ENCODE measurements at places on chromosomes 16 and 17. TPM values are rescaled to one million over a fixed set of nuclear protein-coding genes. Genes with fewer than 3 reads are reported as not detected.
A peak's percentile ranks its signal among the peaks of the same experiment; 100 is the strongest.

The CACNG5 gene
- 0.10 TPM for polyA plus RNA-seq

The PMP22 gene
- polyA plus RNA-seq, result 63.0 TPM

The EPX gene
- not detected for polyA plus RNA-seq

GRCh38 chr17:38797828-38798227 is 1.5 kb downstream of the PIP4K2B start:
- no peak for DNase-seq

DNA sequence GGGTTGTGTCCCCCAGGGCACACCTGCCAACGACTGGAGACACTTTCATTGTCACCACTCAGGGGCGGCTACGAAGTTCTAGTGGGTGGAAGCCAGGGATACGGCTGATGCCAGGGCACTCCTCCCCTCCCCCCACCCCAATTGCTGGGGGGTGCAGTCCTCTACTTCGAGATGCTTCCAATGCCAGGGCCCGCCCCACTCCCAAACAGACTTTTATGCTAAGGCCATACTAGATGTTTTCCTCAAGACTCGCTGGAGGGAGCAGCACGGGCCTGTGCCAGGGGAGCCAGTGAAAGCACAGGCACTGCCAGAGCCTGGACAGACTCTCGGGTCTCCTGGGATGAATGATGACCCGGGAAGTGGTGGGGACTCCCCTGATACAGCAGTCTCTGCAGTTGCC is 178.0 kb downstream of the CPPED1 start:
- DNase-seq, result no peak

GRCh38 chr16:65010125-65010524 is 111.7 kb downstream of the CDH11 start:
- no peak for DNase-seq

DNA sequence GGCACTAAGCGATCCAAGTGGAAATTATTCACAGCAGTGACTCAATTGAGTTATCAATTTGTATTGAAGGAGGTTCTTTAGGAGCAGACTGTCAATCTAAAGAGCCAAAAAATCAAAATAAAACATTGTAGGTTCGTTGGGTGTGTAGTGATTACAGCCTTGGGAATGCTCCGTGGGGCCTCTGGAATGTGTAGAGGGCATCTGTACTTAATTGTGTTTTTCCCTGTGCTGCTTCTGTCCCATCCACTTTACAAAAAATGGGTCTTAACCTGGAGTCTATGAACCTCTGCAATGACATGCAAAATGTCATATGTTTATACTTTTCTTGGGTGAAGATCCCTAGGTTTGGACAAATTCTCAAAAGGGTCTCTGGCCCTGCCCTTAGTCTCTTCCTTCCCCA is 215.1 kb downstream of the CCDC182 start:
- no peak for DNase-seq

- DNase-seq, result no peak
These were observed 11.8 kb downstream of the HID1 start for GRCh38 chr17:74960570-74961342.

DNA sequence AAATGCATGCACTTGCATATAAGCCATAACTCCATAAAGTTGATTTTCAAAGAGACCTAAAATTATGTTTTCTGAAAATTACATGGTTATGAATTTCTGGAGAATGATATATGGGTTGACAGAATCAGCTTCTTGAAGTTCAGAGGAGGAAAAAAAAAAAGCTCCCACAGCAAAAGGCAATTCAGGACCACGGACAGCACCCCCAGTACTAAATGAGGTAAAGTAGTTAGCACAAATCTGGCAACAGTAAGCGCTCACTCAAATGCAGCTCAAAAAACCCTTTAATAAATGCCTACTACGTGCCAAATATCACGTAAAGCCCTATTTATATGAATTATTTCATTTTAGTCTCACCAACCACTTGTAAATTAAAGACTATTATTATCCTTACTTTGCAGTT is 135.2 kb downstream of the SHISA9 start:
- DNase-seq, result no peak

- DNase-seq, result no peak
These were observed 4.2 kb downstream of the MATCAP1 start for GRCh38 chr16:67179421-67180080.

DNA sequence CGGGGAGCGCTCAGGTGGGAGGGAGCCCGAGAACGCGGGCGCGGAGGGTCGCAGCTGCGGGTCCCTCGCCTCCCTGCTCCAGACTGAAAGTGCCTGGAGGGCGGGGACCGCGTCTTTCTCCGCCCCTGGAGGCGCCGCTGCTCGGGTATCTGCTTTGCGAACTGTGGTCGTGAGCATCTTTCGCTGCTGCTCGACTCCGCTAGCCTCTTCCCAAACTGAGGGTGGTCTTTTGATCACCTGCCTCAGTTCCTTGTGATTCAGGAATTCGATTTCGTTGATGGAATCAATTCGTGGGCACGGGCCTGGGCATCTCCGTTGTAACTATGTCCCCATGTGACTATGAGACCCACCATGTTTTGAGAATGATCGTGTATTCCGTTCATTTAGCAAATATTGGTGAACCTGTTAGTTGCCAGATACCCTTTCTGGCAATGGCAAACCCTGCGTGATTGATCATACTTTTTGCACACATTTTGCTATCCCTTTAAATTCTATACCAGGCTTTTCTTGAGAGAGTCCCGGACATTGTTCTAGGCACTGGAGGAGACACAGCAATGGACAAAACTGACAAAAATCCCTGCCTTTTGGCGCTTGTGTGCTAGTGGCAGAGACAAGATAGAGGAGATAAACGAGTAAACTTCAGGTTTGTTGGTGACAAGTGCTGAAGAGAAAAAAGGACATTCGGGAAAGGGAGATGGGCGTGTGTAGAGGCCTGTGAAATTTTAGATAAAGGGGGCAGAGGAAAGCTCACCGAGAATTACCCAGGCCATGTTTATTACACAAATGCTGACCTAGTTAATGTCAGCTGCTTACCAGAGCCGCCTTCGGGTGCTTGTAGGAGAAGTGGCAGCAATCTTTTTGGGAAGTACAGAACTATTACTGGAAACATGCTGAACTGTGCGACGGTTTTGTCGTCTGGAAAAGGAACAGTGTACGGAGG is 948 bp downstream of the UTP18 start:
- peak; percentile 20 for DNase-seq

GRCh38 chr17:5429191-5429887 is 9.4 kb downstream of the RPAIN start:
- DNase-seq, result no peak

- no peak for DNase-seq
These were observed 3.7 kb downstream of the NLGN2 start for GRCh38 chr17:7411427-7411750.

- DNase-seq, result peak; percentile 30
These were observed 870 bp upstream of the ZC3H7A start for GRCh38 chr16:11797957-11798299.
